Hematopoietic multipotent progenitor cell treated with erythropoietin and hydrocortisone succinate and interleukin-3 and kit ligand, for 17 days (in vitro differentiated cells): ENCODE measurements at places on chromosomes 16 and 17.

DNA sequence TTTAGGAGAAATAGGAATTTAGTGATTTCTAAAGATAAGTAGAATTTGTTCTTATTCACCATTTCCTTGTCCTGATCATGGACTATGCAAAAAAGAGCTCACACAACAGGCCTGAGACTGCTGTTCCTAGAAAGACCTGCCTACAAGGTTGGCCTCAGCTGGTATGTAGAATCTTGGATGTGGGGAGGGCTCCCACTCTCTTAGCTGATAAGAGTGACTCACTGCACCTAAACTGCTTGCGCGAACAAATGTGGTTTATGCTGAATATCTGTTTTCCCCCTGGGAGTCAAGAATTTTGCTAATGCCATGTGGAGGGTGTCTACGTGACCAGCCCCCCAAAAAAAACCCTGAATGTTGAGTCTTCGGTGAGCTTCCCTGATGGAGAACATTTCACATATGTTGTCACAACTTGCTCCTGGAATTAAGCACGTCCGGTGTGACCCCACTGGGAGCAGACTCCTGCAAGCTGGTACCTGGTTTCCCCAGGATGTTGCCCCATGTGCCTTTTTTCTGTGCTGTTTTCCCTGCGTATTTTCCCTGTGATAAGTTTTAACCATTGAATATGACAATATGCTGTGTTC, 68.8 kb upstream of the HSBP1 start:
- no peak for DNase-seq

GRCh38 chr16:63617990-63618763, 1503.7 kb downstream of the CDH11 start:
- no peak for DNase-seq

- DNase-seq, result no peak
Measured at GRCh38 chr17:81537343-81537855, 9.2 kb downstream of the FSCN2 start.

DNA sequence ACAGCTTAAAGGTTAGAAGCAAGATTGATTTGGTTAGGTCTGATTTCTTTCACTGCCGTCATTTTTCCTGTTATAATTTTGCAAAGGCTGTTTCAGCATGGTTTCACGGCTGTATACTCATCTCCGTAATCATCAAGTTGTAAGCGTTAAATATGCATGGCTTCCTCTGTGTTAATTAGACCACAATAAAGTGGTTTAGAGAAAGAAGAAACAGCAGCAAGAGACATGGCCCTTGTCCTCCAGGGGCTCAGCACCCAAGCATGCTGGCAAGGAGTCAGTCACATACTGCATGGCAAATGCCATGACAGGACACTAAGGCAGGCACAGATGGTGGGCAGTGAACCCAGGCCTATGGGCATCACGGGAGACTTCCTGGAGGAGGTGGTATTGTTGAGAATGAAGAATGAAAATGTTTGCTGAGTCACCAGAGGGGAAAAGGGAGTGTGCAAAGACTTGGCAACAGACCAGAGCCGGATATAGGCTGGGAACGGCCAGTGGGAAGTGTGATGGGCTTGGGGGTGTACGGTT, 61.4 kb upstream of the PLCG2 start:
- DNase-seq, result no peak

DNA sequence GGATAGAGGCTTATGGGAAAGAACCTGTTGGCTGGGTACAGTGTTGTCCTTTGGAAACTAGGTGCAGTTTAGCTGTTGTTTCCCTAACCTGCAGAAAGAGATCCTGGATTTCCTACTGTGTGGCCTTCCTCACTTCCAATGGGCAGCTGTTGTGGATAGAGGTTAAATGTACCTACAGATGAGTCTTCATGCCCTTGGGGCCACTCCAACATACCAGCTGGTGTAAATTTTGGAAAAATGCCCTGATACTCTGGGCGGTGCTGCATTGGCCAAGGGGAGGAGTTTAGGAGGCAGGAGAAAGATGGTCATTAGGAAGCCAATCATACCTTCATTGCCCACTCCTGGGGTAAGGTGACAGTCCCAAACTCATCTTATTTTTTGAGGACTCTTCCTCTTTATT, 70.2 kb downstream of the SNX11 start:
- no peak for DNase-seq

GRCh38 chr17:193841-194806, 12.7 kb upstream of the DOC2B start:
- DNase-seq, result no peak

- no peak for DNase-seq
Measured at GRCh38 chr17:50349243-50349600, 3.3 kb downstream of the XYLT2 start.
